ENCODE measurements at places on chromosomes 6 and 20.

DNA sequence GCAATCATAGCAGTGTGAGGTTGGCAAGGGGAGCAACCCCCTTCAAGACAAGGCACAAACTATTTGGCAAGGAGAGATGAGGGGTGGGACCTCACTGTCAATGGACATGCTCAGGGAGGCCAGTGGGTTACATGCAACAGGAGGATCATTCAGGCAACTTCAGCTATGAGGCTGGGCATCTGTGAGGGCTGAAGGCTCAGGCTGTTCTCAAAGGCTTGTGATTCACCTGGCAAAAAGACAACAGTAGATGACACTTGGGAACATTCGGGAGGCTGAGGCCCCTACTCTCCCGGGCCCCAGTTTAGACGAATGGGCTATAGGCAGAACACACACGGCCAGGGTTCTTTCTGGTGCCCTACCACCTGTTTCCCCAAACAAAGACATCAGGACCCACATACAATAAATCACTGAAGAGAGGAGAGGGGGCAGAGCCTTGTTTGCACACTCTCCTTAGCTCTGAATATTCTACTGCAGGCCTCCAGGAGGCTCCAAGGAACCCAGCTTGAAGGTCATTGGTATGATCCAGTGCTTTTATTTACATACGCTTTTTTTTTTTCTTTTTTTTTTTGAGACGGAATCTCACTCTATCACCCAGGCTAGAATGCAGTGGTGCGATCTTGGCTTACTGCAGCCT lies 7.9 kb downstream of the TUBB start:
- H3K4me1 ChIP-seq, result peaks cover 23% of the 10 kb centered on the region
- DNase-seq, result peak; percentile 70
- H3K27ac ChIP-seq, result peak overlapping the region; percentile 59
- no peak overlapping the region for H3K4me3 ChIP-seq
- H3K36me3 ChIP-seq, result peaks cover 61% of the 10 kb centered on the region

GRCh38 chr6:135555550-135555949 lies 58.0 kb upstream of the AHI1 start:
- DNase-seq, result no peak
- H3K4me3 ChIP-seq, result no peak overlapping the region
- no peaks in the 10 kb centered on the region for H3K4me1 ChIP-seq
- no peaks in the 10 kb centered on the region for H3K27me3 ChIP-seq

DNA sequence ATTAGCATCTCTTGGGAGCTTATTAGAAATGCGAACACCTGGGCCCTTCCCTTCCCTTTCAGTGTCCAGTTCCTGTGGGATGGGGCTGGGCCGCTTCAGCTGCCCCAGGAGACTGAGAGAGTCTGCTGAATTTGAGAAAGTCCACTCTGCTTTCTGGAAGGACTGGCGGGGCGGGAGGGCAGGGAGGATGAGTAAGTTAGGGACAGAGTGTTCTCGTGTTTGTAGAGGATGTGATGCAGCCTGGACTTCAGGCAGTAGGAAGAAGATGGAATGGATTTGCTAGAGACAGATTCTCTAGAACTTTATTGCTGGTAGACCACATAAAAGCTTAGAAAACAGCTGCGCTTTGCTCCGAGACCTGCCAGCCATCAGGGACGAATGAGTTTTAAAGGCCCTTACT lies 1.1 kb upstream of the TULP4 start:
- no peak overlapping the region for H3K27ac ChIP-seq
- no peak overlapping the region for H3K4me3 ChIP-seq
- DNase-seq, result no peak

DNA sequence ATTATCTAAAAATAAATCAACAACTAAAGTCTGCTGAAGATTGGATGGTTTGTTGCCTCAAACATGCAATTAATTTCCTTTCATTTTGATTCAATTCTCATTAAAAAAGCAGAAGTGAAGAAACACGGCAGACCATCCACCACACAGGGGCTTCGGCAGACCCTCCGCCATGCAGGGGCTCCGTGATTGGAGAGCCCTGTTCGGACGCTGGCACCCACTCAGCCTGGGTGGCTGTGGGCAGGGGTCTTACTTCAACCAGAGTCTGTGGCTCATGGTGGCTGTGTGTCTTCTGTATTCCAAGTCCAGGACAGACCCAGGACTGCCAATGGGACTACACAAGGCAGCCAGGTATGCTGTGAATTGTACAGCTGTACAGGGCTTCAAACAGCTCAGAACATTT lies 86.9 kb upstream of the FRMD1 start:
- H3K27me3 ChIP-seq, result peaks cover 19% of the 10 kb centered on the region
- no peak overlapping the region for H3K27ac ChIP-seq
- no peak for DNase-seq
- H3K4me3 ChIP-seq, result no peak overlapping the region
- H3K4me1 ChIP-seq, result peaks cover 7% of the 10 kb centered on the region

GRCh38 chr6:17640477-17640917 lies 40.4 kb downstream of the FAM8A1 start:
- H3K27me3 ChIP-seq, result no peaks in the 10 kb centered on the region
- no peaks in the 10 kb centered on the region for H3K4me1 ChIP-seq
- H3K4me3 ChIP-seq, result no peak overlapping the region
- H3K36me3 ChIP-seq, result peaks cover 24% of the 10 kb centered on the region
- no peak overlapping the region for H3K27ac ChIP-seq

DNA sequence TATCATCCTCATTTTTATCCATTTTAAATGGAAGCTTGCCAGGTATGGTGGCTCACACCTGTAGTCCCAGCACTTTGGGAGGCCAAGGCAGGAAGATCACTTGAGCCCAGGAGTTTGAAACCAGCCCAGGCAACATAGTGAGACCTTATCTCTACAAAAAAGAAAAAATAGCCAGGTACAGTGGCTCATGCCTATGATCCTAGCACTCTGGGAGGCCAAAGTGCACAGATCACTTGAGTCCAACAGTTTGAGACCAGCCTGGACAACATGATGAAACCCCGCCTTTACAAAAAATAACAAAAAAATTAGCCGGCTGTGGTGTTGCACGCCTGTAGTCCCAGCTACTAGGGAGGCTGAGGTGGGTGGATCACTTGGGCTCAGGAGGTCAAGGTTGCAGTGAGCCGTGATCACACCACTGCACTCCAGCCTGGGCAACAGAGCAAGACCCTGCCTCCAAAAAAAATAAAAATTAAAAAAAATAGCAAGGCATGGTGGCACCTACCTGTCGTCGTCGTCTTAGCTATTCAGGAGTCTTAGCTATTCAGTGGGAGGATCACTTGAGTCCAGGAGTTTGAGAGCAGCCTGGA lies 89.0 kb downstream of the TCP11 start:
- peaks cover 26% of the 10 kb centered on the region for H3K36me3 ChIP-seq
- DNase-seq, result no peak
- H3K27ac ChIP-seq, result no peak overlapping the region
- H3K27me3 ChIP-seq, result no peaks in the 10 kb centered on the region
- H3K4me1 ChIP-seq, result peaks cover 29% of the 10 kb centered on the region

DNA sequence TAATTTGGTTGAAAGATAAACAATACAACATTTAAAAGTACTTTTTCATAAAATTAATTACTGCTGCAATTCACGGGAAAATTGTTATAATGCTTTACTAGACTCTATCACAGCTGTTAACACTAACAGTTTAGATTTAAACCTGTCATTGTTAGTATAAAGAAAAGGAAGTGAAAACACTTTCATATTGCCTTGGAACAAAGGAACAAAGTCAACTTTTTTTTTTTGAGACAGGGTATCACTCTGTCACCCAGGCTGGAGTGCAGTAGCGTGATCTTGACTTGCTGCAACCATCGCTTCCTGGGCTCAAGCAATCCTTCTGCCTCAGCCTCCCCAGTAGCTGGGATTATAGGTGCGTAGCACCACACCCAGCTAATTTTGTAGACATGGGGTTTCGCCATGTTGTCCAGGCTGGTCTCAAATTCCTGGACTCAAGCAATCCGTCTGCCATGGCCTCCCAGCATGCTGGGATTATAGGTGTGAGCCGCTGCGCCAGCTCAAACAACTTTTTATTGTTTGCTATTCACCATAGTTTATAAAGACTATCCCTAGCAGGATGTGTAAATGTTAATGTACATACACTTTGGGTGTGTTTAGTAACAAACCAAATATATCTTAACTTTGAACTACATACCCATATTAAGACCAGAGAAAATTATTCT lies 22.1 kb downstream of the SLC35A1 start:
- peaks cover 3% of the 10 kb centered on the region for H3K36me3 ChIP-seq
- DNase-seq, result no peak
- no peak overlapping the region for H3K4me3 ChIP-seq
- H3K27ac ChIP-seq, result no peak overlapping the region

- H3K27me3 ChIP-seq, result no peaks in the 10 kb centered on the region
- peak; percentile 15 for DNase-seq
- H3K4me3 ChIP-seq, result no peak overlapping the region
- H3K4me1 ChIP-seq, result peaks cover 10% of the 10 kb centered on the region
- no peak overlapping the region for H3K27ac ChIP-seq
These were observed 4.9 kb downstream of the PKIG start for GRCh38 chr20:44587035-44587980.

DNA sequence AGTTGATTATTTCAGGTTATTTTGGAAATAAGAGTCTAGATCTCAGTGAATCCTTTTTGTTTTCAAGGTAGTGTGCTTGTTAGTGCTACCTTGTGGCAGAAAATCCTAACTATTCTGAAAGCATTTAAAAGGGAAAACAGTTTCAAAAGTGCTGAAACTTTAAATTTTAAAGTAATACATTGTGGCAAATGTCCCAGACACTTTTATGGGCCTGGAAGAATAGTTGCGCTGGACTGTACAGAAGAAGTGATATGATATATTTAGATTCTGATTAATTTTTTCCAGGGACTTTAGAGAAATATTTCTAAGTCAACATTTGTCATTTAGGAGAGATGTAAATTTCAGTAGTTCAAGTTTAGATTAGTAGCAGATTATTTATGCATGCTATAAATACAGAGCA lies 96.7 kb upstream of the BMP5 start:
- no peaks in the 10 kb centered on the region for H3K36me3 ChIP-seq
- H3K27ac ChIP-seq, result no peak overlapping the region
- H3K27me3 ChIP-seq, result no peaks in the 10 kb centered on the region
- no peaks in the 10 kb centered on the region for H3K4me1 ChIP-seq
- no peak for DNase-seq
- H3K4me3 ChIP-seq, result no peak overlapping the region

GRCh38 chr6:158706369-158706982 lies 56.6 kb downstream of the SYTL3 start:
- H3K4me1 ChIP-seq, result peaks cover 19% of the 10 kb centered on the region
- H3K36me3 ChIP-seq, result no peaks in the 10 kb centered on the region
- DNase-seq, result peak; percentile 70
- H3K27me3 ChIP-seq, result no peaks in the 10 kb centered on the region
